ENCODE measurements at places on chromosomes 1 and 21.

DNA sequence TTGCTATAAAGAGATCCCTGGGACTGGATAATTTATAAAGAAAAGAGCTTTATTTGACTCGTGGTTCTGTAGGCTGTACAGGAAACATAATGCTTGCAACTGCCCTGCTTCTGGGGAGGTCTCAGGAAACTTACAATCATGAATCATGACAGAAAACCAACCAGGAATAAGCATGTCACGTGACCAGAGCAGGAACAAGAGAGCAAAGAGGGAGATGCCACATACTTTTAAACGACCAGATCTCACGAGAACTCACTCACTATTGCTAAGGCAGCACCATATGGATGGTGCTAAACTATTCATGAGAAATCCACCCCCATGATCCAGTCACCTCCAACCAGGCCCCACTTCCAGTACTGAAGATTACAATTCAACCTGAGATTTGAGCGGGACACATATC is 49.8 kb upstream of the RCC1 start:
- no peak for DNase-seq

DNA sequence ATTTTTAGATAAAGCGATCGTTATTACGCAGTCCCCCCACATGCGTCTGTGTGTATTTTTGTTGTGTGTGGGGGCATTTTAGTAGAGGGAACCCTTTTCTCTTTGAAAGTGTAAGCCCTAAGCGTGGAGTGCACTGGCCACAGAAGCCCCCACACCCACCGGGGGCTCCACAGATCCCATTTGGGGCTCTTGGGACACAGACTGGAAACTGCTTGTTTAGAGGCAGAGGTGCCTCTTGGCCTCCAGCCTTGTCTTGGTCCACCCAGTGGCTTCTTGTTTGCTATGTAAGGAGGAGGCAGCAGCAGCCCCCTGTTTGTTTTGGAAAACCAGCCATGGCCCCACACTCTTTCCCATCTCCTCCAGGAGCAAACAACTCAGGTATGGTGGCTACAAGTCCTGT is 42.8 kb downstream of the SLC37A1 start:
- DNase-seq = no peak

GRCh38 chr1:155195201-155196102 is 12.2 kb downstream of the THBS3 start:
- no peak for DNase-seq

- no peak for DNase-seq
These were observed 29.5 kb downstream of the TGFB2 start for GRCh38 chr1:218374401-218375353.

GRCh38 chr1:15885701-15886610 is 38.4 kb downstream of the SPEN start:
- peak; percentile 16 for DNase-seq

DNA sequence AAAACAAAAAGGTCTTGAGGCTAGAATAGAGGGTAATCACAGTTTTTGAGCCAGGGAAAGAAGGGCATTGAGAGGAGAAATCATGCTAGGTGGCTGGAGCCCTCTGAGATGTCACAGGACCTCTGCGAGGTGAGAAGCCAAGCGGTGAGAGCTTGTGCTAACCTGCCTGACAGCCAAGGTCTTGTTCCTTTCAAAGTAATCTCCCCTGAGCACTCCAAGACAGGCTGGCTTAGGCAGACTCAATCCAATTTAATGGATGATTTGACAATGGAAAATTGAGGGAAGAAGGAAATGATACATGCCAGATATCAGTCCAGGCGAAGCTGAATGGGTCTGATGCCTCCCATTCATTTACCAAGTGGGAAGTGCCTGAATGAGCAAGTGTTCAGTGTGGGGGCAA is 311.9 kb upstream of the PTBP2 start:
- DNase-seq = no peak

GRCh38 chr1:80646053-80646452 is 1154.7 kb upstream of the ADGRL2 start:
- DNase-seq = no peak

- DNase-seq = no peak
These were observed 20.3 kb downstream of the ENO1 start for GRCh38 chr1:8858112-8858668.

GRCh38 chr1:212179394-212180076 is 105.7 kb upstream of the PPP2R5A start:
- DNase-seq = no peak

DNA sequence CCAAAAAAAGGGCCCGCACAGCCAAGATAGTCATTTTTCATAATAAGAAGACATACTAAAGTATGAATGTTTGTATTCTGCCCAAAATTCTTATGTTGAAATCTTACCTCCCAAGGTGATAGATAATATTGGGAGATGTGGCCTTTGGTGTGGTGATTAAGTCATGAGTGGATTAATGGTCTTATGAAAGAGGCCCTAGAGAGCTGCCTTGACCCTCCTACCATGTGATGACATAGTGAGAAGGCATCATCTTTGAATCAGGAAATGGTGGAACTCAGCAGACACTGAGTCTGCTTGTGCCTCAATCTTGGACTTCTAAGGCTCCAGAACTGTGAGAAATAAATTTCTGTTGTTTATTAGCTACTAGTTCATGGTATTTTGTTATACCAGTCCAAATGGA is 11.8 kb upstream of the RNPC3 start:
- DNase-seq = no peak

- DNase-seq = no peak
These were observed 34.8 kb downstream of the ACOT7 start for GRCh38 chr1:6358757-6359201.
